ENCODE measurements at places on chromosomes 2 and 18.

DNA sequence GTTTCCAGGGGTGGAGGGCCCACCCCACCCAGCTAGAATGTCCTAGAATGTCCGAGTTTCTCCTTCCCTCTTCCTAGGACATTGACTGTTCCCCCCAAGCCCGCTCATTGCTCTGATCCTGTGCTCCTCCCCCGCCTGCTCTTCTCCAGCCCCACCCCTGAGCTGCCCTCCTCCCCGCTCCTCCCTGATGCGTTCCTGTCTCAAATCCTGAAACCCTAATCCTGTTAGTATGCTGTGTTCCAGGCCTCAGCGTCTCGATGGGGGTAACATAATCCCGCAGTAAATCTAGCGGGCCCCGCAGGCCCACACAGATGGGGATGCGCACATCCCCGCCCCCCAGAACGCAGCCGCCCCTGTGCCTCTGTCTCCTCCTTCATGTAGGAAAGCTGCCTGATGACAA, 51.3 kb downstream of the NRP2 start:
- no peak for DNase-seq

DNA sequence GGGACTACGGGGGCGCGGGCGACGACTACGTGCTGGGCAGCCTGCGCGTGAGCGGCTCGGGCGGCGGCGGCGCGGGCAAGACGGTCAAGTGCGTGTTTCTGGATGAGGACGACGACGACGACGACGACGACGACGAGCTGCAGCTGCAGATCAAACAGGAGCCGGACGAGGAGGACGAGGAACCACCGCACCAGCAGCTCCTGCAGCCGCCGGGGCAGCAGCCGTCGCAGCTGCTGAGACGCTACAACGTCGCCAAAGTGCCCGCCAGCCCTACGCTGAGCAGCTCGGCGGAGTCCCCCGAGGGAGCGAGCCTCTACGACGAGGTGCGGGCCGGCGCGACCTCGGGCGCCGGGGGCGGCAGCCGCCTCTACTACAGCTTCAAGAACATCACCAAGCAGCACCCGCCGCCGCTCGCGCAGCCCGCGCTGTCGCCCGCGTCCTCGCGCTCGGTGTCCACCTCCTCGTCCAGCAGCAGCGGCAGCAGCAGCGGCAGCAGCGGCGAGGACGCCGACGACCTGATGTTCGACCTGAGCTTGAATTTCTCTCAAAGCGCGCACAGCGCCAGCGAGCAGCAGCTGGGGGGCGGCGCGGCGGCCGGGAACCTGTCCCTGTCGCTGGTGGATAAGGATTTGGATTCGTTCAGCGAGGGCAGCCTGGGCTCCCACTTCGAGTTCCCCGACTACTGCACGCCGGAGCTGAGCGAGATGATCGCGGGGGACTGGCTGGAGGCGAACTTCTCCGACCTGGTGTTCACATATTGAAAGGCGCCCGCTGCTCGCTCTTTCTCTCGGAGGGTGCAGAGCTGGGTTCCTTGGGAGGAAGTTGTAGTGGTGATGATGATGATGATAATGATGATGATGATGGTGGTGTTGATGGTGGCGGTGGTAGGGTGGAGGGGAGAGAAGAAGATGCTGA, 1.4 kb downstream of the SOX11 start:
- DNase-seq: no peak

DNA sequence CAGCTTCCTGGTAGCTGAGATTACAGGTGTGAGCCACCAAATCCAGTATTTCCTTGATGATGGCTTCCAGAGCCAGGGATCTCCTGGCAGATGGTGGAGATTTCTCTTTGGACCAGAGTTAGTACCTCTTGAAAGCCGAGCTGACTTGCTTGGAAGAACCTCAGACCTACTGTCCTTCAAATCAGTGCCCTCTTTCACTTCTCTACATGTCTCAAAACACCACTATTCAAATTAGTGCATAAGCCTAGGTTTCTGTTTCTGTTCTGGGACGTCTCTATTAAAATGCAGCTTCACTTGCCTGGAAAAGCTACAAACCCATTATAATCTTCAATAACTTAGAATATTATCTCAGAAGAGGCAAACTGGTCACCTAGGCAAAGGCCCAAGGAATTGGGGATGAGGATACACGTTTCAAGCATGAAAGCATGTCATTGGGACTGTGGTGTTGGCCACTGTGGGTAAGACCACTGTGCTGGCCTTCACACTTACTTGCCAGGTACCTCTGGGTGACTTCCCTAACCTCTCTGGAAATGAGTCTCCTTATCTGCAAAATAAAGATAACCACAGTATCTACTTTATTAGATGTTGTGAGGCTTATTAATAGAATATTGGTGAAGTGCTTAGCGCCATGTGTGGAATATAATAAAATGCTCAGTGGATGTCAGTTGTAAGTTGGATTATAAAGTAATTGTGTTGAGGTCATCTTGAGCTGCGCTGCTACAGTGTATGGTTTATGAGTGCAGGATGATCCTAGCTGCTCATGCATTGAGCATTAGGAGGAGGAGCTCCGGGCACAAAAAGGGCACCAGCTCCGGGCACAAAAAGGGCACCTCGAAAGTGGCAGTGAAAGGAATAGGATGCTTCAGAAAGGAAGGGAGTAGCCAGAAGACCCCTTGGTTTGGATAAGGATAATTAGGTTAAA, 84.5 kb downstream of the DOCK10 start:
- DNase-seq: no peak

DNA sequence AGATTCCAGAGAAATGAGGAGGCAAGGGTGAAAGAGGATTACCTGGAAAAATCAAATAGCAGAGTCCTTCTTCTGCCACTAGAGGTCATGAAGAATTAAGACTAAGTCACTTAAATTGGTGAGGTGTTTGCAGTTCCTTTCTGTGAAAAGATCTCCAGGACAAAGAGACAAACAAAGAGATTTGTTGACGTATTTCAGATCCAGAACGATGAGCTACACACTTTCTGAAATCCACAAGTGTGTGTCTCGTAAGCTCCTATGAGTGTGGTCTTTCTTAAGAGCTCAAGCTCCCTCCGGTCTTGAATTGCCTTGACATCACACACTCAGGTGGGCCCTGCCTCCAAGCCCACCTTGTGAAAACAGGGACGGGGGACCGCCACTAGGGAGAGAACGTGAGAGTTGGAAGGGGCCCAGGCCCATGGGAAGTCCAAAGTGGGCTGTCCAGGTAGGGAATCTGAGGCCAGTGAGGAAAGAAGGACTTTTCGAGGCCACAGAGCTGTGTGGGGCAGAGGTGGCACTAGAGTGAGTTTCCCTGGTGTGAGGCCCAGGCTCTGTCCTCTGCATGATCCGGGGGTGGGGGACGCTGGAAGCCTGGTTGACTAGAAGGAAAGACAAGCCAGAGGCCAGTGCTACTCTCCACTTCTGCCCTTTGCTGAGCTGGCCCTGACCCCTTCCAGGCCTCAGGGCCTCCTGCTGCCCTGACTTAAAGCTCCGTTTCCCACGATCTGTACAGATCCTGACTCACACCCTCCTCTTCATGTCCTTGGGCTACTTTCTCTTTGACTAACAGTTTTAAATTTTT, 168.1 kb upstream of the NCK2 start:
- DNase-seq: no peak

GRCh38 chr2:233049194-233049761, 10.9 kb upstream of the INPP5D start:
- no peak for DNase-seq

- DNase-seq: no peak
Measured at GRCh38 chr2:78817430-78817829, 208.1 kb upstream of the REG3G start.

- no peak for DNase-seq
Measured at GRCh38 chr18:3511980-3512379, 62.0 kb downstream of the TGIF1 start.

DNA sequence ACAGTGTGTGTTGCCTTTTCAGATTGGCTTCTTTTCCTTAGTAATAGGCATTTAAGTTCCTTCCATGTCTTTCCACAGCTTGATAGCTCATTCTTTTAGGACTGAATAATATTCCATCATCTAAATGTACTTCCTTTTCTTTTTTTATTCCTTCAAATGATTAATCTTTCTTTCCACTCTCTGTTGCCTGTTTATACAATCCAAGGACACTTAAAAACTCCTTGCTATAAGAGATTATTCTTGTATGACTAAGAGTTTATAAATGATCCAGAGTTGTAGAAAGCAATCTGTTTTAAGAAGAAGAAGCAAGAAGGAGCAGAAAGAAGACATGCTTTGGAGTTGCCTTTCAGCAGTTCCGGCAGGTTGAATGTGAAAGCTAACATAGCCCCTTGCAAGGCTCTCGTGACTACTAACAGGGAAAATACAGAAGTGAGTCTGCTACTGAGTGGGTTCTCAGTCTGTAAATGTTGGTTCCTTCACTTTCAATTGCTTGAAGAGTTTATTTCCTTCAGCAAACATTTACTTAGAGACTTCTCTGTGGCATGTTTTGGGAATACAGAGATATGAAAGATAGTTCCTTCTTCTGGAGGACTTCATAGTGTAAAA, 123.0 kb downstream of the PMAIP1 start:
- no peak for DNase-seq

DNA sequence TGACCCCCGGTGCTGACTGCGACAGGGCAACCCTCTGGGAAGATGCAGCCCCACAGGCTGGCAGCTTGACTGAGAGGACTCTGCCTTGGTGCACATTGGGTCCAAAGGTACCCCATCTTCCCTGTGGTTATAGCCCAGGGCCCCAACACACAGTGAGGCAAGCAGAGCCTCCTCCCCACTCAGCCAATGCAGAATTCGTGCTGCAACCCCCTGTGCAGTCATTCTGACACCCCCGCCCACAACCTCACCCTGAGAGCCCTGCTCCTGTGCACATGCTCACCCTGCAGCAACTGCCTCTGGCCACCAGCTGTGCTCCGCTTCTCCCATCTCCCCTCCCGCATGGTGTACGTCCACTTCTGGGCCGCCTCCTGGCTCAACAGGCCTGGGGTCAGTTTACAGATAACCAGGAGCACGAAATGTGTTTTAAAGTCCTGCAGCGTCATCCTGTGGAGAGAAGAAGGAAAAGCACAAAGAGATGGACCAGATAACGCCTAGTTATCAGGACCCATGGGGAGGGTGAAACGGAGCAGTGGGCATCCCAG, 24.4 kb downstream of the CAPN14 start:
- no peak for DNase-seq

- no peak for DNase-seq
Measured at GRCh38 chr2:233369897-233370685, 15.8 kb downstream of the DGKD start.

- DNase-seq: no peak
Measured at GRCh38 chr2:240991378-240992263, 6.8 kb upstream of the SNED1 start.

Measured in NCI-H1417 treated with DMSO at 0.1 percent for 48 hours (cell line).